ENCODE measurements at places on chromosomes 11 and 22.

DNA sequence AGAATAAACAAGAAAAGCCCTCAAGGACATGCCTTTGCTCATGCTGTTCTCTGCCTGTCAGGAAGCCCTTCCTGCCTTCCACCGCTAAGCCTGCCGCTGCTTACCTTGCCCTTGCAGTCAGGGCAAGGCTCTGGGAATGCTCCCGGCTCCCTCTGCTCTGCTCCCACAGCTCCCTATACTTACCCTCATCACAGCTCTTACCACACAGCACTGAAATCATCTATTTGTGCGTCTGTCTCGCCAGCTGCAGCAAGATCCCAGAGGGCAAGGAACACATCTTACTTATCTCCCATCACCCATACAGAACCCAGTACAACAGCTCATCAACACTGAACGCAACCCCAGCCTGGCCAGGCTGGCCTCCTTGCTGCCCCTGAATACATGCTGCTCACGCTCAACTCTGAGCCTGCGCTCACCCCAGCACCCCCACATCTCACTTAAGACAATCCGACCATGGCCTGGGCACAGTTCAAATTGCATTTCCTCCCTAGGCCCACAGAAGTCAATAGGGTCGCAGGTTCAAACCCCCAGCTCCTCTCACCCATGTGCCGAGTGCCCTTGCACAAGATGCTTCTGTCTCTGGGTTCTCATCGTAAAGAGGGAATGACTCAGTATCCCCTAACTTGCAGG, 161.8 kb downstream of the IGLL1 start:
- no peak for DNase-seq

- no peak for DNase-seq
Measured at GRCh38 chr11:95406271-95406670, 175.3 kb upstream of the SESN3 start.

DNA sequence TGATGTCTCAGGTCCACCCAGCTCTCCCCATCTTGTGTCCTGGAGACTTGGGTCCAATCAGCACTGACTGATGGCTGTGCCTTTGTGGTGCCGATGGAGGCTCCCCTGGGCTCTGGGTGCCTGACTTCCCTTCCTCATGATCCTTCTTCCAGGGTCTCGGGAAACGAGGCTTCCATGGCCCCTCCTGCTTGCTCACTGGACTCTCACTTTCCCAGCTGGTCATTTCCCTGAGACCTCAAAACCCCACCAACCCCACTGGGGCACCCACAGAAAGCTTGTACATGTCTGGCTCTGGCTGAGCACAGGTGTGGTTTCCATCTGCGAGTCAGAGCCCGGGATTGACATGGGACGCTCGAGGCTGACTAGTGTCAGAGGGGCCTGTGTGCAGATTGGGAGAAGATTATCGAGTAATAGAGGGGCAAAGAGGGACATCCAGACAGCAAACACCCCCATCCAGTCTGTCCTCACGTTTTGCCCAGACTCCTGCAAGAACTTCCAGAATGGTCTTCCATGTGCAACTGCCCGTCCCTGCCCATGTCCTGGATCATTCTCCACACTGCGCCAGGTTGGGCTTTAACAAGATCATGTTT, 15.1 kb downstream of the APOL1 start:
- DNase-seq: no peak

DNA sequence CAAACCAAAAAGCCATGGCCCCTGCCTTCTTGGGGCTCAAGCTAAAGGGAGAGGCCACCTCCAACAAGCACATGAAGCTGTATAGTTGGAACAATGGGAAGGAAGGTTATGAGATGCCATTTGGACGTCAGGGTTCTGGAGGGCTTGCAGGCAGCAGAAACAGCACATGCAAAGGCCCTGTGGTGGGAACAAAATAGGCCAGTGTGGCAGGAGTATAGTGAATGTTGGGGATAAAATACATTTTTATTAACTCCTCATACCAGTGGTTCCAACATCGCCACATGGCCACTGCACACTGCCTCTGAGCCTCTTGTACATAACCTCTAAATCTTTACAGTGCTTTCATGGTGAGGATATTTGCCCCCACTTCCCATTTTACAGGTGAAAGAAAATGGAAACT, 32.2 kb upstream of the MN1 start:
- no peak for DNase-seq

DNA sequence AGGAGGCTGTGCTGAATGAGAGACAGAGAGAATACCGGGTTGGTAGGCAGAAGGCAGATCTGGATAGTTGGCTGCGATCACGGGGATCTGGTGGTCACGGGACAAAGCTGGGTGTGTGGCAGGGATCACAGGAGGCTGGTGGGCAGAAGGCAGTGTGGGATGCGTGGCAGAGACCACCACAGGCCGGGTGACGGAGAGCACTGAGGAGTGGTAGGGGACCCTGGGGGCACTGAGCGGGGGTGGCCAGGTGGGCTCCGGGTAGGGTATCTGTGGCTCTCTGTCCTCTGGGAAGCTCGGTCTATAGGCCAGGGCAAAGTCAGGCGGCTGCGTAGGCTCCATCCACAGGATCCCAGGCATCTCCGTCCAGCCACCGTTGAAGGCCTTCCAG, 1.4 kb downstream of the CD248 start:
- DNase-seq: no peak

GRCh38 chr22:26977741-26978376, 320.5 kb downstream of the MIAT start:
- no peak for DNase-seq

DNA sequence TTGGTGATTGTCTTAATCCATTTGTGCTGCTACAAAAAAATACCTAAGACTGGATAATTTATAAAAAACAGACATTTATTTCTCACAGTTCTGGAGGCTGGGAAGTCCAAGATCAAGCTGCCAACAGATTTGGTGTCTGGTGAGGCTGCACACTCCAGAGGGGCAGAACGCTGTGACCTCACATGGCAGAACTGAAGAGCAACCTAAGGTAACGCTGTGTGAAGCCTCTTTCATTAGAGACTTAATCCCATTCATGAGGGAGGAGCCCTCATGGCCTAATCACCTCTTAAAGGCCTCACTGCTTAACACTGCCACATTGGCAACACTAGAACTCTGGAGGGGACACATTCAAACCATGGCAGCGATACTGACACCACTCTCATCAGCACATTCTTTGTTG, 42.7 kb upstream of the BIRC3 start:
- DNase-seq: no peak

- DNase-seq: no peak
Measured at GRCh38 chr11:16790486-16791190, 52.2 kb downstream of the C11orf58 start.

- no peak for DNase-seq
Measured at GRCh38 chr11:118108513-118108912, 21.8 kb upstream of the SMIM35 start.

GRCh38 chr11:17986007-17986710, 26.7 kb downstream of the SERGEF start:
- peak; percentile 40 for DNase-seq

DNA sequence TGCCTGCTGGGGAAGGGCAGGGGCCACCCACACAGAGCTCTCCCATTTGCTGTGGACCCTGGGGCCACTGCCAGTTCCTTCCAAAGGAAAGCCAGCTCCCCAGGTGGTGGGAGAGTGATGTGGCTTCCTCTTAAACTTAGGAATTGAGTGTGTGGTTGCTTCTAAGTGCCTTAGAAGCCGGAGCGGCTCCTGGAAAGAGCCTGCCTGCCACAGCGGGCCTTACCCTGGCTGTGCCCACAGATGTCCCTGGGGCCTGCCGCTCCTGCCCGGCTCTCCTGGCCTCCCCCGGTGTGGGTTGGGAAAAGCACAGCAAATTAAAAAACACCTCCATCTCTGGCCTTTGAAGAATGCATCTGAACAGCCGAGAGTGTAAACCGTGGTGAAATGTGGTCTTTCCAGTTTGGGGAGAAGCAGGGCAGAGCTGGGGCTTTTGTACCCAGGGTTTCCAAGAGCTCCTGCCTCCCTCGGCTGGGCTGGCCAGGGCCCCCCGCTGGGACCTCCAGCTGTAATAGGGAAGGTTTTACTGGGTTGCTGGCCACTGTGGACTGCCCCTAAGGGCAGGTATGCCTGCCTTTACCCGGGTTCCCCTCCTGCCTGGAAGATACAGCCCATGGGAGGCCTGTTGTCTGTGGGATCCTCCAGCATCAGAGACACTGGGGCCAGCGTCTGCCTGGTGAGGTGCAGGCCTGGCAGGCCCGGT, 30.2 kb downstream of the LRP5 start:
- peak; percentile 65 for DNase-seq
